ENCODE measurements at places on chromosomes 7 and 10.
A peak's percentile ranks its signal among the peaks of the same experiment; 100 is the strongest.

DNA sequence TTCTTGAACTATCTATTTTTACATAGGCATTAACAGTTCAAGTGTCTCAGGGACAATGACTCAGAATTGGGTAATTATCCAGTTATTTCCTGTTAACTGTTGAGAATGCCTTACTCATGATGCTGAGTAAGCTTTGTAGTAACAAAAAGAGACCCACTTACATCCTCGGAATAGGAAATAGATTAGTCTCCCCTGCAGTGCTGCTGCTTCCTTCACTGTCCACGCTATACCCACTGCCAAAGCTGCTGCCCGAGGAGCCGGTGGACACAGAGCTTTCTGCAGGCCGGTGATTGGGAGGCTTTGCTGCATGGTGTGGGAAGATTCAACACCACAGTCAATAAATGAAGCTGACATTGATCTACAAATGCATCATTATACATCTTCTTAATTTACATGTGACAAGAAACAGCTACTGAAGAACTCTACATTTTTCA, 357.1 kb downstream of the PCLO start:
- peak; percentile 80 for DNase-seq

DNA sequence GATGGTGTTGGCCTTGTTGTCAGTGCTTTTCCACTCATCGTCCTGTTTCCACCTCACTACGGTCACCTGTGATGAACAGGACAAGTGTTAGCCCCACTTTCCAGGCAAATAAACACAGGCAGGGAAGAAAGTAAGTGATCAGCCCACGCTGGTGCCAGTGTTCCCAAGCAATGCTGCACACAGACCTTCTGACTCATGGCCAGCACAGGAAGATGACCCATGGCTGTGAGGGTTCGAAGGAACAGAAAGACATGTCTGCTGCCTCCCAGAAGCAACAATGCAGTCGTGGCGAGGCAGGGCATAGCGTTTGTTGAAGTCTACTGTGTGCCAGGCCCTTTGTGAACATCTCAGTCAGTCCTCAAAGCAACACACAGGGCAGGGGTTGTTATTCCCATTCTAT, 35.7 kb downstream of the SLC29A3 start:
- DNase-seq = no peak

DNA sequence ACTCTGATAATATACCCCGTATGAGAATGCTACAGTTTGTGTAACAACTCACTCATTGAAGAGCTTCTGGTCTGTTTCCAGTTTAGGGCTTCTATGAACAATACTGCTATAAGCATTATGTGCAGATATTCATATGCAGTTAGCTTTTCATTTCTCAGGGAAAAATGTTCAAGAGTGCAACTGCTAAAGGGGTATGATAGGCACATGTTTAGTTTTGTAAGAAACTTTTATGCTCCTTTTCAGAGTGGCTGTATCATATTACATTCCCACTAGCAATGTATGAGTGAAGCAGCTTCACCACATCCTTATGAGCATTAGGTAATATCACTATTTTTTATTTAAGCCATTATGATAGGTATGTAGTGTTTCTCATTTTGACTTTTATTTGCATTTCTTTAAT, 182.6 kb upstream of the CXCL12 start:
- peak; percentile 21 for DNase-seq

DNA sequence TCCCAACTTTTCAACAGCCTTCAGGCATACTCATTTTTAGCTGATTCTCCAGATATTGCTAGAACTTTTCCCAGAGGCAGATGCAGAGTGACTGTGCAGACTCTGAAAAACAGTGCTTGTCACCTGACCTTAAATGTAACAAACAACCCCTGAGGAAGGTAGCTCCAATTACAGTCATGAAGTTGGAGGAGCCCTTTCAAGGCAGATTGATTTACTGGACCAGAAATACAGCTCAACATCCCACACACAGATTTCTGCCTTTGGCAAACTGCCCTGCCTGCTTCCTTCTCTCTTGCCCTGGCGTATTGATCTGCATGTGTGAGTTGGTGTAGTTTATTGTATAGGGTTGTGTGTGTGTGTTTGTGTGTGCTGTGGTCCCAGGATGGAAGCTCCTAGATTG, 38.5 kb downstream of the PYROXD2 start:
- no peak for DNase-seq

GRCh38 chr7:36315309-36315944, 74.2 kb upstream of the ANLN start:
- DNase-seq = no peak

Measured in fibroblast of skin of left biceps (primary cell).